Dermis lymphatic vessel endothelial cell (primary cell): ENCODE measurements at places on chromosomes 13 and 19. TPM values are rescaled to one million over a fixed set of nuclear protein-coding genes. Genes with fewer than 3 reads are reported as not detected.

Gene KMT2B
- total RNA-seq: 4.2 and 4.3 TPM in 2 replicates

Gene TEKTIP1
- total RNA-seq: not detected in 2 replicates

Gene TIMM50
- total RNA-seq: 35.5 and 38.6 TPM in 2 replicates

Gene LRRC8E
- 0.33 and 0.43 TPM in 2 replicates for total RNA-seq

Gene ICAM3
- total RNA-seq: 8.2 and 8.4 TPM in 2 replicates

Gene LILRB5
- total RNA-seq: not detected in 2 replicates

Gene SIGLEC10
- not detected in 2 replicates for total RNA-seq

Gene TMPRSS9
- under 0.01 TPM in 2 replicates for total RNA-seq

Gene SLC25A42
- total RNA-seq: 4.1 and 4.3 TPM in 2 replicates

Gene CYP4F8
- not detected in 2 replicates for total RNA-seq

Gene FFAR3
- total RNA-seq: not detected in 2 replicates

Gene LAIR1
- total RNA-seq: not detected in 2 replicates

Gene ZNF460
- total RNA-seq: 46.2 and 64.4 TPM in 2 replicates

Gene GGN
- 0.11 TPM in 1 of 2 replicates, not detected in the other for total RNA-seq

Gene KCTD15
- 17.7 and 56.6 TPM in 2 replicates for total RNA-seq

Gene ZNF585A
- 6.8 and 7.7 TPM in 2 replicates for total RNA-seq

Gene KLK12
- total RNA-seq: not detected in 2 replicates

Gene ZNF8
- 3.7 and 5.2 TPM in 2 replicates for total RNA-seq

Gene MAP2K7
- total RNA-seq: 9.6 and 11.0 TPM in 2 replicates

Gene SYNE4
- total RNA-seq: under 0.01 TPM in 1 of 2 replicates, not detected in the other

Gene CYP4F11
- total RNA-seq: not detected in 2 replicates

Gene SCEL
- not detected in 2 replicates for total RNA-seq

Gene RYR1
- under 0.01 and 0.11 TPM in 2 replicates for total RNA-seq
